Stimulated activated CD4-positive, alpha-beta T cell treated with anti-CD3 and anti-CD28 coated beads, Interleukin-12 subunit alpha, Interleukin-12 subunit beta, amount 100 ng/mL, for 48 hours (primary cell): ENCODE measurements at places on chromosomes 4 and X.

GRCh38 chrX:50115973-50116372 lies 84.8 kb downstream of the AKAP4 start:
- DNase-seq = no peak

GRCh38 chr4:185859111-185859510 lies 47.1 kb upstream of the SORBS2 start:
- no peak for DNase-seq

GRCh38 chr4:24143741-24144140 lies 253.9 kb upstream of the PPARGC1A start:
- no peak for DNase-seq

- DNase-seq = no peak
These were observed 38.6 kb downstream of the COL4A6 start for GRCh38 chrX:108399418-108400165.

DNA sequence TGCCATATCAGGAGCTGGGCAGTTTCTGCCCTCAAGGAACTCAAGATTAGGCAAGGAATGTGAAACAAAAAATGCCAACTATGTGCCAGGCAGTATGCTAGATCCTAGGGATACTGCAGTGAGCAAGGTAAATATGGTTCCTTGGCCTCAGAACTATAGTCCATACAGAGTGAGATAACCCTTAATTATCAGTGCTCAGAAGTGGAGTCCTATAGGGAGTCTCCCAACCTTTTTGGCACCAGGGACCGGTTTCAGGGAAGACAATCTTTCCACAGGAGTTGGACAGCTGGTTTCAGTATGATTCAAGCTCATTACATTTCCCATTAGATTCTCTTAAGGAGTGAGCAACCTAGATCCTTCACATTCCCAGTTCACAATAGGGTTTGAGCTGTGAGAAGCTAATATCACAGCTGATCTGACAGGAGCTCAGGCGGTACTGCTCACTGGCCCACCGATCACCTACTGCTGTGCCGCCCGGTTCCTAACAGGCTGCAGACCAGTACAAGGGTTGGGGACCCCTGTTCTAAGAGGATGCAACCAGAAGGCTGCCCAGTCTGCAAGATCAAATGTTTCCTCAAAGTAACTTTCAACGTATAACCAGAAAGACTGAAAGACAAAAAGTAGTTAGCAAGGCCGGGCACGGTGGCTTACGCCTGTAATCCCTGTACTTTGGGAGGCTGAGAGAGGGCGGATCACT lies 1.7 kb upstream of the SRP72 start:
- no peak for DNase-seq

DNA sequence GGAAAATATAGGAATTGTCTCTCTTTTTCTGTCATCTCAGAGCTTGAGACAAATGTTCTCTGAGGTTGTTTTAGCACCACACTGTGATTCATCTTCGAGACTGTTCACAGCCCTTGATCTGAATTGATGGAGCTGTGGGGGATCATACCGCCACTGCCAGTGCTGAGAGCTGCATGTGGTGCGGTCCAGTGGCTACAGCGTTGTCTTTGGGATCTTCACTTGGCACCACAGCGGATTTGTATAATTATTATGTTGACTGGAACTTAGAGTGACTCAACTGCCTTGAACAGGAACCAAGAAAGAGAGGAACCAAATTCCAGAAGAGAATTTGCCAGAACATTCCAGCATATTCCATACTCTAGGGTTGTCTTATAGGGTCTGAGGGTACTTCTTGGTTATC lies 29.1 kb downstream of the TBL1X start:
- DNase-seq = no peak

GRCh38 chr4:143586080-143586479 lies 72.6 kb downstream of the SMARCA5 start:
- no peak for DNase-seq

DNA sequence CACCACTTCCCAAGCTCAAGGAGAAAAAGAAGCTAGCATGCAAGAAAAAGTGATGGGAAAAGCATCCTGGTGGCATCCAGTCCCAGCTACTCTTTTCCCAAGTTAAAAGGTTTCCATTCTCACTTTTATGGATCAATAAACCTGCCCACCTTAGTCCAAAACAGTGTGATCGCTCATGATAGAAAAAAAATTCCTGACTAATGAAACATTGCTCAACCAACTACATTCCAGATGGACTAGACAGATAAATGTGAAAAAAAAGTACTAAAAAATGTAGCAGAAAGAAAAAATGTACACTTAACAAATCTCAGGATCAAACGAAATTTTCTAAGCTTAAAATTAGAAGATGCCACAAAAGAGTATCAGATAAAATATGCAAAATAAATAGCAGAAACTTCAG lies 312.2 kb downstream of the TMA16 start:
- DNase-seq = no peak

GRCh38 chr4:19857380-19857779 lies 394.3 kb upstream of the SLIT2 start:
- no peak for DNase-seq

DNA sequence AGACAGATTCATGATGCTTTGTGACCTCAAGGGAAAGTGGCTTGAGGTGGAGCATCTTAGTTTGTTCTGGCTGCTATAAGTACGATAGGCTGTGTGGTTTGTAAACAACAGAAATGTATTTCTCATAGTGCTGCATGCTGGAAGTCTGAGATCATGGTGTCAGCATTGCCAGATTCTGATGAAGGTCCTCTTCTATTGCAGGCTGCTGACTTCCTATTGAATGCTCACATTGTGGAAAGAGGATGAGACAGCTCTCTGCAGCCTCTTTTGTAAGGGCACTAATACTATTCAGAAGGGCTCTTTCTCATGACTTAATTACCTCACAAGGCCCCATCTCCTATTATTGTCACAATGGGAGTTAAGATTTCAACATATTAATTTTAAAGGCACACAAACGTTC lies 1674.0 kb upstream of the PCDH7 start:
- DNase-seq = no peak

- DNase-seq = no peak
These were observed 280.2 kb upstream of the GALNTL6 start for GRCh38 chr4:171532968-171533367.

DNA sequence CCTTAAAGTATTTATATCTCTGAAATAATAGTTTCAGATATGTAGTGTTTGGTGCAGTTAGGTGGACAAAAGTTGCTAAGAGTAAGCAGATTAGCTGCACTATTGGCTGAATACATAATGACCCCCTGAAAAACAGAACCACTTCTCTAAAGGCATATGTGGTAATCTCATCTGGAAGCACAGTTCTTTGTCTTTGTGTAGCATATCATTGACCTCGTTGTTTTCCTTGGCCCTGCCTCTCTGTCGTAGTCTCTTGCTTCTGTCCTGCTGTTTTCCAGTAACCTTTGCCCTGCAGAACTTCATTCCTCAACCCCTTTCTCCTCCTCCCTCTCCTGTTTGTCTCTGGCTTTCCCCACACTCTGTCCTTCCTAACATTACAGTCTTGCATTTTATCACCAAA lies 41.4 kb downstream of the JADE3 start:
- DNase-seq = no peak

DNA sequence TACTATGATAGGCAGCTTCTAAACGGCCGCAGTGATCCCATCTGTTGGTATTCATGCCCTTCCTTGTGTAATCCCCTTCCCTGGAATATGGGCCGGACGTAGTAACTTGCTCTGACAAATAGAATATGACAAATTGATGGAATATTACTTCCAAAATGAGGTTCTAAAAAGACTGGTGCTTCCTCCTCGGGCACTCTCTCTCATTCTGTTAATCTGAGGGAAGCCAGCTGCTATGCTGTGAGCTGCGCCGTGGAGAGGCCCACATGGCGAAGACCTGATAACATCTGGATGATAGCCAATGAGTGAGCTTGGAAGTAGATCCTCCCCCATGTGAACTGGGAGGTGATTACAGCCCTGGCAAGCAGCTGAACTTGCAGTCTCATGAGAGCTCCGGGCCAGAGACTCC lies 27.2 kb upstream of the SLC25A4 start:
- no peak for DNase-seq

DNA sequence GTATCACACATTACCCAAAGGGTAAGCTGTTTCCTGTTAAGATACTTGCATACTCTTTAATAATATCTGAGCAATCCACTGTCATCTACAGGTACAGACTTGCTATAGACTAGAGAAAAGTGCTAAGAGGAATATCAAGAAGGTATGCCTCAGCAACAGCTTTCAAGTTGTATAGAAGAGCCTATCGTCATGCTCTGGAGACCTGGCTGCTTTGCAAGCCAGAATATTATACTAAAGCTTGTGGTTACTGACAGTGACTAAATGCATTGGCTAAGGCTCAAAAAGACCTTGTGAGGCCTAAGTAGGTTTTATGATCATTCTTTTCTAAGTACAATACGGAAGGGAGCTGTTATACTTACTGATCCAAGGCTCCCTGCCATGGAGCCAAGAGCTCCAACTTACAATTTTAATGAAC lies 11.3 kb downstream of the LAMP2 start:
- no peak for DNase-seq

- DNase-seq = no peak
These were observed 1075.7 kb upstream of the PABPC4L start for GRCh38 chr4:135277068-135277979.

DNA sequence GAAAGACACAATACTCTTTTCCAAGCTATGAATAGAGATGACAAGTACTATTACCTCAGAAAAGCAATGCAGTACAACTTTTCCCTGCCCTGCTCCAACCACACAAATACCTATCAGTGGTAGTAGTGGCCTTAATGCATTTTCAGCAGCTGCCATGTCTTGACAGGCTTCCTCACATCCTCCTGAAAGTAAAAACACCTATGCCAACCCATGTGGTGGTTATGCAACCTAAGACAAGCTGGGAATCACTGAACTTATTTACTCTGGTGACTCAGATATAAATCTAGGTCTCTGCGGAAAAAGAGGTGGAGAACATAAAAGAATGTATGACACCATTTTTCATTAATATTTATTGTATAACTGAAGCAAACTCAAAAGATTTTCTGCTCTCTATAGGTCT lies 14.5 kb downstream of the WDFY3 start:
- DNase-seq = no peak

DNA sequence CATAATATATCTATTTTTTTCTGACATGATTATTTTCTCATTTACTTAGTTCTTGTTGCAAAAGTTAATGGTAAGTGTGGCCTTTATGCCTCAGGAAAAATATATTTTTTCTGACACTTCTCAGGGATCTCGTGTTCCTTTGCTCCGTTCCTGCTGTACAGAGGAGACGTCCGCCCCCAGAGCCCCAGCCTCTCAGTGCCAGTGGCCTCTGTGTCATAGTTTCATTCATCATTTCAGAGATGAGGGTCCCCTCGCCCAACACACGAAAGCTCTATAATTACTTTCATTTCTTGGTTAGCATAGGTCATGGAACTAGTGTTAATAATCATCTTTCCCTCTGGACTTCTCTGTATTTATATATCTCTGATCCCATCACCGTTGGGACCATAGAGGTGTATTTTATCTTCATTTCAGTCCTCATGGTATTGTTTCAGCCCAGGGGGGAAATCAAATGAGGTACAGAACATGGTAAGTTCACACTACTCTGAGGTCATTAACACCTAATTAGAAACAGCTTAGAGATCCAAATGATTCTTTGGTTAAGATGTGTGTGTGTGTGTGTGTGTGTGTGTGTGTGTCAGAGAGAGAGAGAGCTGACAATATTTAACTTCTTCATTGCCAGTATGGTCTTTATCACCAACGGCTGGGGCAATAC lies 631.1 kb upstream of the TENM3 start:
- DNase-seq = no peak

DNA sequence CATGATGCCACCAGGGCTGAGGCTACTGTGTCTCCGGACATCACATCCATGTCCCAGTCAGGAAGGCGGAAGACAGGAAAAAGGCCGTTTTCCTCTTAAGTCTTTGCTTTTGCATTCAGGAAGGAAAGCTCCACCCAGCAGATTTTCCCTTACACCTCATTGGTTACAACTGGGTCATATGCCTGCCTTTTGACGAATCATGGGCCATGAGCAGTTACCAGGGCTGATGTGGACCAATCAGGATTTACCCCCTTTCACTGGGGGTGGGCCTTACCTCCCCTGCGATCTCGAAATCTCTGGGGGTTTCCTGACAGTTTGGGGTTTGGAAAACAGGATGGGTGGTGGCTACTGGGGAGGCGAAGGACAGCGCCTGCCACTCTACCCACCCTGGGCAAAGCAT lies 52.5 kb upstream of the GRPEL1 start:
- DNase-seq = no peak

DNA sequence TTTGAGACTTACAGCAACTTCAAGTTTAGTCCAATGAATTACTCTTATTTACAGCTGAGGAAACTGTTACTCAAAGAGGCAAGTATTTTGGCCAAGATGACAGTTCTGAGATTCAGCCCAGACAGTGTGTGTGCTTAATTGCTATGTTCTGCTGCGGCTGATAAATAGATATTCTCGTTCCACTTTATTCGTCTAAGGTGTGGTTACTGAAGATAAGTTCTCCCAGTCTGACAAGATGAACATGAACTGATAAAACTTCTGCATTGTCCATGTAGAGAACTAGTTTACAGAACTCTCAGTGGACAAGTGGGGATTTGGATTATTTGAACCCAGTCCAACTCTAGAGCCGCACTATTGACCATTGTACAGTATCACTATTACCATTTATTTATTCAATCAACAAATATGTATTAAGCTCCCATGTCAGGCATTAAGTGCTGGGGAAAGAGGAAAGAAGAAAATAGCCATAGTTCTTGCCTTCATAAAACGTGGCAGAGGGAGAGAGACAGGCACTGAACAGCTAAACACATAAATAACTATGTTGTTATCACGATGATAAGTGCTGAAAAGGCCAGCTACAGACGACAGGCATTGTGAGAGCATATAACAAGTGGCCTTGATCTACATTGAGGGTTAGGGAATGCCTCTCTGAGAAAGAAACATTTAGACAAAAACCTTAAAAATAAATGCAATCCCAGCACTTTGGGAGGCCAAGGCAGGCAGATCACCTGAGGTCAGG lies 4.0 kb upstream of the DHX15 start:
- DNase-seq = no peak

DNA sequence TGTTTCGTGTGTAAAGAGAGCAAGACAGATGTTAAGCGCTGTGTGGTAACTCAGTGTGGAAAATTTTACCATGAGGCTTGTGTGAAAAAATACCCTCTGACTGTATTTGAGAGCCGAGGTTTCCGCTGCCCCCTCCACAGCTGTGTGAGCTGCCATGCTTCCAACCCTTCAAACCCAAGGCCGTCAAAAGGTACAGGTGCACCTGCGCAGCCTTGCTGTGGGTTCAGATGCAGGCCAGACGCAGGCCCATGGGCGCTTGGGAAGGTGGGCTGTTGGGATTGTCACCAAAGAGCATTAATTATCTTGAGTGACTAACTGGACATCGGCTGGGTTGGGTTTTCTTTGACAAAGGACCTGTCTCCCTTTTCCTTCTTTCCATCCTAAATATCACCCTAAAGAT lies 55.4 kb downstream of the NELFA start:
- DNase-seq = no peak
